ENCODE measurements at places on chromosomes 7 and 10. TPM values are rescaled to one million over a fixed set of nuclear protein-coding genes. Genes with fewer than 3 reads are reported as not detected.

DNA sequence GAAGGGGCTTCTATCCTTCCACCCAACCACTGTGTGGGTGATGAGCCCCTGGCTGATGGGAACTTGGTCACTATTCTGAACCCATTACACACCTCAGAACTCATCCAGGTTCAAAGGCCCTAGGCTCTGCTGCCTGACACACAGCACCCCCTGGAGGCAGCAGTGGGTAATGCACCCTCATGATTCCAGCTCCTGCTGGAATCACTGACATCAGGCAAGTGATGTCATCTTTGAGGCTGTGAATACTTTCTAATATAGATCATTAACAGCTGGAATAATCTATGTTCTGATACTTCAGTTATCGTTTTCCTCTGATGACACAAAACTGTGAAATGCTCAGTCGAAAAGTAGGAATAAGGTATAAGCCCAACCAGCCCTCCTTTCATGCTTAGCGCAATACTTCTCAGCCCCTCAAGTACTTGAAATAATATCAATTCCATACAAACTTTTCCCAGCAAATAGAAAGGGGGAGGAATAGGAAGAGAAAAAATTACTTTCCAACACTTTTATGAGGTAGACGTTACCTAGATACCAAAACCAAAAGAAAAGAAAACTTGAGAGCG lies 7.5 kb upstream of the RBP3 start:
- no peak overlapping the region for H3K27ac ChIP-seq
- H3K27me3 ChIP-seq: peaks cover 9% of the 10 kb centered on the region
- H3K4me1 ChIP-seq: peaks cover 23% of the 10 kb centered on the region
- peak; percentile 91 for DNase-seq
- H3K36me3 ChIP-seq: no peaks in the 10 kb centered on the region
- H3K4me3 ChIP-seq: no peak overlapping the region

GRCh38 chr7:135164357-135165061 lies 6.0 kb downstream of the CYREN start:
- no peak for DNase-seq
- H3K4me1 ChIP-seq: peaks cover 26% of the 10 kb centered on the region

DNA sequence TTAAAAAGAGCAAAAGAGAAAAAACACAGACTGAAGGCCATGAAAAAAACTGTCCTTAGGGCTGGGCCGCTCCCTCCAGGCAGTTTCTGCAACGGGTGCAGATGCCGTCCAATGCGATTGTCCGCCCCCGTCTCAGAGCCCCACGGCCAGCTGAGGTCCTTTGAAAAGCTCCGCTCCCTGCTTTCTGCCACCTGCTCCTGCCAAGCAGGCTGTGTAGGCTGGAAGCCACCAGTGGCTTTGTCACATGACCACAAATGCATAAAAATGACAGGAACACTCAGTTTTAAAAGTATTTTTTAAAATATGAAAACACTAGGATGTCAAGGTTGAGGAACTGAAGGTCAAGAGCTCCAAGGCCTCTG lies 71.7 kb downstream of the AMZ1 start:
- H3K27ac ChIP-seq: peak overlapping the region; percentile 26
- peaks cover 32% of the 10 kb centered on the region for H3K4me1 ChIP-seq
- H3K27me3 ChIP-seq: no peaks in the 10 kb centered on the region

Gene CLRN3
- not detected for total RNA-seq

DNA sequence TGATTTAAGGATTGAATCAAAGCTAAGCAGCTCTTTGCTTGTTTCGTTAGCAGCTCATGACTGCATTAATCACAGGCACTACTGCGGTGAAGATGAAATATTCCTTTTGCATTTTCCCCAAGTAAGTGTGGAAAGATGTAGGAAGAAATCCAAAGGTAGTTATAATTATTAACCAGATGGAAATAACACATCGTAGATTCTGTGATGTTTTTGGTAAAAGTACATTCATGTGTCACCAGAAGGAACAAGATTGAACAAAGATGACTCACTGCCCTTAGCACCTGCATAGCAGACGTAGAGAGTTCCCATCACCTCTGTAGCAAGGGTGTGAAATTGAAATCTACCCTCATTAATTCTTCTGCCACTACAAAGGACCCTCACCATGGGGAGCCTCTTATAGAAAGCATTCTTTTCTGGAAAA lies 37.1 kb downstream of the SMURF1 start:
- no peak overlapping the region for H3K4me3 ChIP-seq
- H3K27ac ChIP-seq: no peak overlapping the region
- DNase-seq: no peak
- H3K36me3 ChIP-seq: peaks cover 4% of the 10 kb centered on the region
- peaks cover 10% of the 10 kb centered on the region for H3K4me1 ChIP-seq

Gene FLNC
- 148 TPM for total RNA-seq

Gene ATP6V0A4
- total RNA-seq: not detected

Gene PIP
- not detected for total RNA-seq

DNA sequence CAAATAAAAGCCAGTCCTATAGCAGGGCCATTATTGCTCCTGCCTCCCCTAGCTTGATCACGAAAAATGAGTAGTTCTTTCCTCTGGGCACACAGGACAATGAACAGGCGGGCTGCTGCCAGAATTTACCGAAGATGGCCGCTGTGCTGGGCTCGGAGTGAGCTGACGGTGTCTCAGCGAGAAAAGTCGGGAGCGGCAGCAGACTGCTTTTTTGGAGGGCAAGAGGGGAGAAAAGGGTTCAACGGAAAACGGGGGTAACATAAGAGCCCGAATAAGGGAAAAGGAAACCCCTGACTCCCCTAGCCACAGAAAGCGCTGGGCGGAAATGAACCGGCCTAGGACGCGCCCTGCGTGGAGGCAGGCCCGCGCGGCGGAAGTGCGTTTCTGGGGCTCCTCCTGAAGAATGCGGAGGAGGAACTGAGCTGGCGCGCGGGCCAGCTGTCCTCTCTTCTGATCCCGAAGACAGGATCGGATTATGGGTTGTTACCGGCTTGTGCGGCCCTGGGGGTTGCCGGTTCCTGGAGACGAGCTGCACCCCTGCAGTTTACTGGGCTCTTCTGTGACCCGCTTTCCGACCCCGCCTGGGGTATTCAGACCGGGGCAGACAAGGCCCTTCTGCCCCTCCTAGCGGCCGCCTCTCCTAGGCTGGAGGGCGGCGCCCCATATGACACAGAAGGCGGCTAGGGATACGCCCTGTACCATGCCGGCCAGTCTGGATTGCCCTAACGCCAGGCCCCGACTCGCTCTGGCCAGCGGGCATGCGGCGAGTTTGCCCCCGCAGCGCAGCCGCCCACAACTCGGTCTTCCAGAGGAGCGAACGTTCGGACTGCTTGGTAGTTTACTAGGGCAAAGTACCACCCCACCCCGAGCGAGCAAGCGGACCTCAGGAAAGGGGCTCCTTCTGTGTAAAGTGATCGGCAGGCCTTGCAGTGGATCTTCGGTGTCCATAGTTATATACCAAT lies 30.1 kb upstream of the KMT2E start:
- H3K27me3 ChIP-seq: no peaks in the 10 kb centered on the region
- H3K36me3 ChIP-seq: peaks cover 20% of the 10 kb centered on the region
